Stomach (tissue), 19 donors: ENCODE measurements at places on chromosomes 6 and 20. TPM values are rescaled to one million over a fixed set of nuclear protein-coding genes. Genes with fewer than 3 reads are reported as not detected.

Gene DNMT3B
- 0.31 TPM for polyA plus RNA-seq

GRCh38 chr6:135488023-135488422 lies 9.5 kb downstream of the AHI1 start:
- no peak overlapping the region for H3K4me3 ChIP-seq
- peaks cover 78% of the 10 kb centered on the region for H3K36me3 ChIP-seq
- no peak for DNase-seq
- H3K4me1 ChIP-seq = no peaks in the 10 kb centered on the region
- H3K27me3 ChIP-seq = no peaks in the 10 kb centered on the region
- no peak overlapping the region for H3K27ac ChIP-seq

DNA sequence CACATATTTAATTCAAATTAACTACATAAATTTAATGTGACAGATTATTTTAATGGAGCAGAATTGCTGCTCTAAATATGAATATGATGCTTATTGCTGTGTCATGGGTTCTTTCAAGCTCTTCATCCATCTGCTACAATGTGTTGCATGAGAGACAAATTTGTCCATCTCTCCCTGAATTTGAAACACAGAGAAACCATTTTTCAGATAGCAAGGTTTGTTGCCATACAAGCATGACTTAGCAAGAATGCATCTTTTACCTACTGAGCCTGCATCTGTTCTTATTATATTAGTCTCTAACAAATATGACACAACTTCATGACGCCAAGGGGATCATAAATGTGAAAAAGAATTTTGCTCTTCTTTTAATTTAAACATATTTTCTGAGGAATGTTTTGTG lies 8.0 kb upstream of the UTRN start:
- no peaks in the 10 kb centered on the region for H3K27me3 ChIP-seq
- H3K4me1 ChIP-seq = no peaks in the 10 kb centered on the region
- no peaks in the 10 kb centered on the region for H3K36me3 ChIP-seq
- no peak for DNase-seq

- peaks cover 25% of the 10 kb centered on the region for H3K27me3 ChIP-seq
- H3K4me3 ChIP-seq = no peak overlapping the region
- H3K36me3 ChIP-seq = no peaks in the 10 kb centered on the region
- H3K27ac ChIP-seq = no peak overlapping the region
- H3K4me1 ChIP-seq = no peaks in the 10 kb centered on the region
These were observed 25.2 kb upstream of the SRSF6 start for GRCh38 chr20:43432498-43432897.

DNA sequence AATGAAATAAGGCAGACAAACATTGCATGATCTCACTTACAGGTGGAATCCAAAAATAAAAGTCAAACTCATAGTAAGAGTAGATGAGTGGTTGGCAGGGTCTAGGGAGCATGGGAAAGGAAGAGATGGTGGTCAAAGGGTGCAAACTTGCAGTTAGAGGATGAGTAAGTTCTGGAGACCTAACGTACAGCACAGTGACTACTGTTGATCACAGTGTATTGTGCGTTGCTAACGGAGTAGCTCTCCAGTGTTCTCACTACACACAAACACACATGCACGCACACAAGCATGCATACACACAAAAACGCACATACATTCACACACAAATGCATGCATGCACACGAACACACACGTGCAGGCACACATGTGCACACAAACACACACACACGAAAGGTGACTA lies 54.9 kb downstream of the LY86 start:
- H3K27ac ChIP-seq = no peak overlapping the region
- H3K36me3 ChIP-seq = no peaks in the 10 kb centered on the region
- H3K4me1 ChIP-seq = no peaks in the 10 kb centered on the region
- H3K4me3 ChIP-seq = no peak overlapping the region
